ENCODE measurements at places on chromosomes 5 and 9.

GRCh38 chr5:100519075-100519474 is 16.1 kb upstream of the FAM174A start:
- DNase-seq: no peak

DNA sequence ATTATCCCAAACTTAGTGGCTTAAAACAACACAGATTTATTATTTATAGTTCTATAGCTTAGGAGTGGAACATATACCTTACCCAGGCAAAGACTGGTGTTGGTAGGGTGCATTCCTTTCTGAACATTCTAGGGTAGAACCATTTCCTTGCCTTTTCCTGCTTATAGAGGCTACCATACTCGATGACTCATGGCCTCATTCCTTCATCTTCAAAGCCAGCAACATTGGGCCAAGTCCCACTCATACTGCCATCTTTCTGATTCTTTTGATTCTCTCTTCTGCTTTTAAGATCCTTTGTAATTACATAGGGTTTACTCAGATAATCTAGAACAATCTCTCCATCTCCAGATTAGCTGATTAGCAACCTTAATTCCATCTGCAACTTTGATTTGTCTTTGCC is 452.7 kb upstream of the KLF4 start:
- no peak for DNase-seq

- DNase-seq: peak; percentile 87
These were observed 1000.5 kb downstream of the PTPRD start for GRCh38 chr9:9612270-9612669.

- no peak for DNase-seq
These were observed 178.3 kb downstream of the DEPDC1B start for GRCh38 chr5:60521376-60522291.

- peak; percentile 42 for DNase-seq
These were observed 120.9 kb downstream of the WNK2 start for GRCh38 chr9:93304574-93305496.

DNA sequence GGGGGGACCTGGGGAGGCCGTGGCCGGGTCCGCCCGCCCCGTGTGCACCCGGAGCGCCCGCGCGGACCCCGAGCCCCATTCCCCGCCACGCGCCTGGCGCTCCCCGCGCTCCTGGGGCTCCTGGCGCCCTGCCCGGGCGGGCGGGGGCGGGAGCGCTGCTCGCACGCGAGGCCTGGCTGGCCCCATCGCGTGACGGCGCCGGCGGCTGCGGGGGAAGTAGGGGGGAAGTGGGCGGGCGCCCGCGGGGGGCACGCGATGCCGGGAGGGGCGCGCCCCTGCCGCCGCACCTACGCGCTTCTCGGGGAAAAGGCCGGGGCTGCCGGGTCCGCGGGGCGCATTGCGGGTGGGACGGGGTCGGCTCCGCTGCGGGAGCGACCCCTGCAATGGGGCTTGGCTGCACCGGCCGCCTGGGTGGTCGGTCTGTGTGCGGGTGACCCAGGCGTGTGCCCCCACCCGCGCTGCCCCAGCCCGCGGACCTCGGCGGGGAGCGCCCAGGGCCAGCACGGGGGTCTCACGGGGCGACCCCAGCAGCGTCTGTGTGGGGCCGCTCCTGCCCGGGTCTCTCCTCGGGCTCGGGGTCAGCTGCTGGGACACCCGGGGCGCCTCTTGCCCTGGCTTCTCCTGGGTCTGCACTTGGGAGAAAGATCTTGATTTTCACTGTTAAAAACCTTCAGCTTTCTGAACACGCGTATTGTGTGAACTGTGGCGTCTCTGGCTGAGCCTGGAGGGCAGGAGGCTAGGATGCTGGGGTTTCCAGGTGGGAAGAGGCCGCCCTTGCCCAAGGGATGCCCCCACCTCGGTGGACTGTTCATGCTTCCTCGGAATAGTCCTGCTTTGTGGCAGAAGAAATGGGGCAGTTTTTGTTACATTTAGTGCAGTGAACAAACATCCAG is 52.4 kb downstream of the AHRR start:
- peak; percentile 46 for DNase-seq

DNA sequence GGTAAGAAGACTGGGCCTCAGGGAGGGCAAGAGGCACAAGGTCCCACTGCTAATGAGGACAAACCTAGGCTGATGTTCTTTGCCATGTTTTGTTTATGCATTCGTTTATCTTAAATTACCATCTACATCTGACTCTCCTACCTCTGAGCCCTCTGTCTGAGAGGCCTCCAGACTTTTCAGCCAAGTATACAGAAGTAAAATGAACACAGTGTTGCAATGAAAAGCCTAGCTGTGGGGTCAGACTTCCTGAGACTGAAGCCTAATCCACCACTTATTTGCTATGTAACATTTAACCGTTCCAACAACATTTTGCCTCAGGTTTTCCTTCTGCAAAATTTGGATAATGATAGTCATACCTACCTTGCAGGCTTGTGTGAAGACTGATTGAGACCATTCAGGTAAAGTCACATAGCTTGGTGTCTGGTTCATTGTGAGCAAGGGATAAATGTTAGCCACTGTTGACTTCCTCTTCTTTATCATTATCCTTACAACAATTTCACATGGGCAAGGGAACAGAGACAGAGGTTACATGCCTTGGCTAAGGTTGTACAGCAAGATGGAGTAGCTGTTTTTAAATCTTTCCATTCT is 374.9 kb upstream of the CLINT1 start:
- DNase-seq: no peak

DNA sequence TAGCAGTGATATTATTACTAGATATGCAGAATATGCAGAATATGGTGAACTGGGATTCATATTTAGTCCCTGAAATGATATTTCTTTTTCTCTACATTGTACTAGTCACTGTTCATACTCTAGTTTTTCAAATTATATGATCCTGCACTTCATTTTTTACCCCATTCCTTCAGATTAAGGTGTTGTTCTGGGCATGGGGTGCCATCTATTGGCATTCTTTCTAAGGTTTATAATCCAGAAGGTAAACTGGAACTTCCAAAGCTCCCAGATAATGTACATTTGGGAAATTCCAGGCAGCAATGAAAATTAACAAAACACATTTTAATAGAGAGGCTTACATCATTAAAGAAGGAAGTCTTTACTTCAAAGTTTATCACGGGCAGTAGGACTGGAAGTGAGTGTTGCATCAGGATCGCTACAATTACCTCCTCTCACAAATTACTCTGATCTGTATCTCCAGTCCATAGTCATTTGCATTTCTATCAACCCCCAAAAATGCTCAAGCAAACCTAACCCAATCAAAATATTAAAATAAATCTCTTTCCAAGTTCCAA is 12.5 kb downstream of the RFX3 start:
- no peak for DNase-seq

DNA sequence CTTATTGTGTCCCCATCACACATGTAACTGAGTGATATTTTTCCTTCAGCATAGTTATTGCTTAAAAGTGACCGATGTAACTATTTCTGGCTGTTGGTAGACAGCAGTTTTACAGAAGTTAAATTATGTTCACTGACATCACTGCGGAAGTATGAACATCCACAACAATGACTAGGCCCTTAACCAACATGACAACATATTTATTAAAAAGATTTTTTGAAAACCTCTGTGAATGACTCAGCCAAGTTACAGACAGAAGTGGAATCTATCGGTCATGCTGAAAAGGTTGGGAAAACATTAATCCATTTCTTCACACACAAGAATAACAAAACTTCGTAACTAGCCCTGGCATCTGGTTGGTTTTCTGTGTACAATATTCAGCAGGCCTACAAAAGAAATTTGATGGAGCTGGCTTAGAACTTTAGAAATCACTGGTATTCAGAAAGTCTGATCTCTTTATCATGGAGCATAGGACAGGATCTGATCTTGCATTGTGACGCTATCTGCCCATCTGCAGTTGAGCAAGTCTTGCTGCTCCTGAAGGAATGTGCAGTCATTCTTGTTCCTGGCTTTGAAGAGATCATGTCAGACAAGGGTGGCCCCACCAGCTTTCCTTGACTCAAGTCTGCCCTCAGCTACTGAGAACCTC is 6.5 kb downstream of the GLIS3 start:
- no peak for DNase-seq

DNA sequence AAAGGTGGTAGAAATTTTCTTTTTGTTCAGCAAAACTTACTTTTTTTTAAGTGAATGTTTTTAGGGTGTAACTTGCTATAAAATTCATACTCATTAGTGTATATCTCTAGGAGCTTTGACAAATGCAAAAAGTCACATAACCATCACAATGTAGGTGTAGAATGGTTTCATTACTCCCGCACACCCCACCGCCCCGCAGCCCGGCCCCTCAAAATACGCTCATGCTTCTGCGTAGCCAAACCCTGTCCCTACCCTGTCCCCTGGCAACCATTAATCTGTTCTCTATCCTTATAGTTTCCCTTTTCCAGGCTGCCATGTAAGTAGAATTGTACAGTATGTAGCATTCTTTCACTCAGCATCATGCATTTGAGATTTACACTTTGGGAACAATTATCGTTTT is 9.2 kb upstream of the PRLR start:
- no peak for DNase-seq

- peak; percentile 18 for DNase-seq
These were observed 879 bp upstream of the UBQLN1 start for GRCh38 chr9:83708515-83709158.

- no peak for DNase-seq
These were observed 281.9 kb downstream of the TENT4A start for GRCh38 chr5:6995115-6995514.

DNA sequence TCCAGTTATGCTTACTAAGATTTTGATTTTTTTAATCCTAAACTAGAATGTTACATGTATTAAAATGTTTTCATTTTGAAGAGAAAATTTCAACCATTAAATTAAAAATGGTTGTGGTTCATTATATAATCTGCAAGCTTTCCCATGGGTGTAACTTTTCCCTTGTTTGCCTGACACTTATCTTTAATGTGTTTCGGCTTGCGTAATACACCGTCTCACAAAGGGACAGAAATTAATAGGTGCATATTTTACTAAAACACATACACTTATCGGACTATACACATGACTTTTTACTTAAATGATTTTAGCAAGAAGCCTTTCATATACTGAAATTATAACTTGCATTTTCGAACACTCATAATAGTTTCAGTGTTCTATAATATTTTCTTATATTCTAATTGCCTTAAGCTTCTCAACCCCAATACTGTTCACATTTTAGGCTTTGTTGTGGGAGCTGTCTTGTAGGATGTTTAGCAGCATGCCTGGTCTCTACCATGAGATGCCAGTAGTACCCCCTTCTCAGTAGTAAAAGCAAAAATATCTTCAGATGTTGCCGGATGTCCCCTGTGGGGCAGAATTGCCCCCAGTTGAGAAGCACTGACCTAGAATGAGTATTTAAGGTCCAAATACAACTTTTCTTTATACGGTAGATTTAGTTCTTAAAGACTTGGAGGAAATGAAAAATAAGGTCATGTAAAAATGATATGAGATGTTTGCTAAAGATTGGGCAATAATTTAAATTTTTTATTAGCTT is 28.6 kb downstream of the UGCG start:
- DNase-seq: no peak

DNA sequence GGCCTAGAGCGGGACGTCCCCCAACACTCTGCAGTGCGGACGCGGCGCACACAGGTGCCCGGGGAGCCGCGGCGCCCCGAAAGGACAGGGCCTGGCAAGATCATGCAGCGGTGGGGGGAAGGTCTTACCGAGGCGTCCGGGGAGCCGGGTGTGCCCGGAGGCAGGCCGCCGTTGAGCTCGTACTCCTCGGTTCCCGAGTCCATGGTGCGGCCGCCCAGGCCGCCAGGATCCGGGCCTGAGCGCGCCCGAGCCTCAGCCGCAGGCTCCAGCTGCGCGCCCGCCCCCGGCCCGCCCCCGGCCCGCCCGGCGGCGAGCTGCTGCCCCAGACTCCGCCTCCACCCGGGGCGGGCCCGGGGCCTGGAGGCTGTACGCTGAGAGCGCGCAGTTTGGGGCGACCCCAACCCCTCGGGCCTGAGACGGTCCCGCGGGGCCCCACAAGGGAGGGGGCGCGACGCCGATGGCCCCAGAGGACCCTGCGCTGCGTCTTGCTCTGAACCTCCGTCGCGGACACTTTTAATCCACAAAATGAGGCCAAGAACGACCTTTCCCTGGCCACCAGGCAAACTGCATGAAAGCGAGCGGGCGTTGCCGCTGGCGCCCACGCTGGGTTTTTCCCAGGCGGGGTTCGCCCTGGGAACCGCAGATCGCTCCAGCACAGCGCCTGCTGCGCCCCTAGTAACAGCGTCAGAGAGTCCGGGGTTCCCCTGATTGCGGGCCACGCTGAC is at the start of gene NINJ1:
Gene NINJ1, minus strand, starts transcription at position 237 of the 725 bp plus-strand sequence. Its CDS starts 34 bp downstream, at position 203.
- DNase-seq: peak; percentile 50

GRCh38 chr9:123637945-123638634 is 282.1 kb downstream of the CRB2 start:
- no peak for DNase-seq

DNA sequence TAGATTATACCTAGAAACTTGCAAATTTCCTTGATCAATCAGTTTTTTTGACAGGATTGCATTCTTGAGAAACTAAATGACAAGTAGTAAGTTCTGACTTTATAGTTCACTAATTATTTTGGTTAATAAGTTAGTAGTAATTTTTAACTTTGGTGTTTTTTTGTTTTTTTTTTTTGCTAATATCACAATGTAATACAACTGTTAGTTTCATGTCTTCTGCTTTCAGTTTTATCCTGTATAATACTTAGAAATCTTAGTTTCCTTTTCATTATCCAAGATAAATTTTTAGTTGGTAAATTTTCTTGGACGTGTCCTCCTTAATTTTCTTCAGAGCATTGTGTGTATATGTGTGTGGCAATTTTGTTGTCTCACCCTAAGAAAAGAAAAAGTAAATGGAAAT is 57.8 kb downstream of the CWC27 start:
- DNase-seq: no peak

DNA sequence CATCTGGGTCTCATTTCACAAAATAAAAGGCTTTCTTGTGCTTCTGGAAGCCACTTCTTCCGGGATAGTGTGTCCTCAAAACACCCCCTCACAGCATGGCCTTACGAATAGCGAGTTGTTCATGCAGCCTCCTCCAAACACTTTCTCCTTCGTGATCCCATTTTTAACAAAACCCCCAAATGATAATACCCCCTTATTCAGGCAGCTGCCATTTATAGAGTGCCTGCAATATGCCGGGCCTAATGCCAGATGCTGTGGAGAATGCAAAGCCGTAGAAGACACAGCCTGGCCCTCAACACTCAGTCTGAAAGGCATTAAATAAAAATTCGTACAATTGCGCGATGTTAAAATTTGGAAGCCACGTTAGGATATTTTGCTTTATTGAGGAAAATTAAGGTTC is 66.4 kb upstream of the SLC44A1 start:
- DNase-seq: no peak

DNA sequence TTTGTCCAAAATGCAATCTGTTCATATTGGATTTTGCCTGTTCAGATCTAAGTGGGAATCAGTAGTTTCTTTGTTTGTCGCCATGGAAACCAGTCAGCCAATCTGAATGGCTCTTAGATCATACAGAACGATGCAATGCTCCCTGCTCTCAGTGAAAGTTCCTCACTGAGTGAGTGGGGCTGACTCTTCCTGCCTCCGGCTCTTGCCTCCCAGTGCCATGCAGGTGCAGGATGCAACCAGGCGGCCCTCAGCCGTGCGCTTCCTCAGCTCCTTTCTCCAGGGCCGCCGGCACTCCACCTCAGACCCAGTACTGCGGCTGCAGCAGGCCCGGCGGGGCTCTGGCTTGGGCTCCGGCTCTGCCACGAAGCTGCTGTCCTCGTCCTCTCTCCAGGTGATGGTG is at the start of gene PTPDC1:
Gene PTPDC1, plus strand, starts transcription at position 151 of the 400 bp plus-strand sequence. Its CDS starts 67 bp downstream, at position 218.
- DNase-seq: no peak

- no peak for DNase-seq
These were observed 324.3 kb upstream of the RORB start for GRCh38 chr9:74172874-74173273.

Measured in NCI-H1105 (cell line).